HTR-8/SVneo (cell line): ENCODE measurements at places on chromosomes 13 and 19.
A peak's percentile ranks its signal among the peaks of the same experiment; 100 is the strongest.

GRCh38 chr13:105774739-105775460 lies 760.6 kb downstream of the EFNB2 start:
- no peak for DNase-seq

- no peak for DNase-seq
Observed at GRCh38 chr13:114101358-114102130, 30.9 kb downstream of the RASA3 start.

DNA sequence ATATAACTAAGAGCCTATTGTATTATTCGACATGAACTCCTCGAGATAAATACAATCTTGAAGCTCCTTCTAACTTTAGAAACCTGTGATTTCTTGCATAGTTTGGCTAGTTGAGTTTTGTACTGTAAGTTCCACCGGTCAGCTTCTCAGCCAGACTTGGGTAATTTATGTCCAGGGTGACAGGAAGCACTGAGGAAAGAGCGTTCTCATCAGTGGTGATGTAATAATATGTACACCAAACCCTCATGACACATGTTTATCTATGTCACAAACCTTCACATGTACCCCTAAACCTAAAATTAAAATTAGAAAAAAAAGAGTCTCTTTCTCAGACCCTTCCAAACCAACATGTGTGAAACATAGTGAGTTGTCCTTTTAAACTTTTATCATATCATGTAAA lies 205.7 kb downstream of the KCNRG start:
- DNase-seq: no peak

DNA sequence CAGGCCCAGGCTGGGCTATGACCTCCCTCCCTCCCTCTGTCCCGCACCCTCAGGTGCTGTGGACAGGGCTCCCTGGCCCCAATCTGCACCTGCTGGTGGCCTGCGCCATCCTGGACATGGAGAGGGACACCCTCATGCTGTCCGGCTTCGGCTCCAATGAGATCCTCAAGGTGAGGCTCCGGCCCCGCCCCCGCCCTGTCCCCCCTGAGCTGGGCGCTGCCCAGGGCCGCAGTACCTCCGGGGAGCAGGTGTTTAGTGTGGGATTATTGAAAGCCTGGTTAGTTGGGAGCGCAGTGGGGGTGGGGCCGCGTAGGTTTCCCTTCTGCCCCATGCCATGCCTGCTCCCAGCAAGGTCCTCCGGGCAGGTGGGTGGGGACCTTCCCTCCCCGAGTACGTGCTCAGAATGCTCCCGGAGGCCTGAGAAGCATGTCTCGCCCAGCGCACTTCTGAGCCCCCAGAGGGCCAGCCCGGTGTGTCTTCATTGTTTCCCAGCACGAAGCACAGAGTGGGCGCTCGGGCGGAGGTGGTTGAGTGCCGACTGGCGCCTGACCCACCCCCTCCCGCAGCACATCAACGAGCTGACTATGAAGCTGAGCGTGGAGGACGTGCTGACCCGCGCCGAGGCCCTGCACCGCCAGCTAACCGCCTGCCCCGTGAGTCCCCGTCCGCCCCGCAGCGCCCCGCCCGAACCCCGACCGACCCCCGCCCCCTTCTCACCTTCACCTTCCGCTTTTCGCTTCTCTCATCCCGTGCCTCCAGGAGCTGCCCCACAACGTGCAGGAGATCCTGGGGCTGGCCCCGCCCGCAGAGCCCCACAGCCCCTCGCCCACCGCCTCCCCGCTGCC lies 8.8 kb downstream of the IL4I1 start:
- no peak for DNase-seq

- DNase-seq: no peak
Observed at GRCh38 chr13:34369931-34370330, 552.0 kb downstream of the RFC3 start.

DNA sequence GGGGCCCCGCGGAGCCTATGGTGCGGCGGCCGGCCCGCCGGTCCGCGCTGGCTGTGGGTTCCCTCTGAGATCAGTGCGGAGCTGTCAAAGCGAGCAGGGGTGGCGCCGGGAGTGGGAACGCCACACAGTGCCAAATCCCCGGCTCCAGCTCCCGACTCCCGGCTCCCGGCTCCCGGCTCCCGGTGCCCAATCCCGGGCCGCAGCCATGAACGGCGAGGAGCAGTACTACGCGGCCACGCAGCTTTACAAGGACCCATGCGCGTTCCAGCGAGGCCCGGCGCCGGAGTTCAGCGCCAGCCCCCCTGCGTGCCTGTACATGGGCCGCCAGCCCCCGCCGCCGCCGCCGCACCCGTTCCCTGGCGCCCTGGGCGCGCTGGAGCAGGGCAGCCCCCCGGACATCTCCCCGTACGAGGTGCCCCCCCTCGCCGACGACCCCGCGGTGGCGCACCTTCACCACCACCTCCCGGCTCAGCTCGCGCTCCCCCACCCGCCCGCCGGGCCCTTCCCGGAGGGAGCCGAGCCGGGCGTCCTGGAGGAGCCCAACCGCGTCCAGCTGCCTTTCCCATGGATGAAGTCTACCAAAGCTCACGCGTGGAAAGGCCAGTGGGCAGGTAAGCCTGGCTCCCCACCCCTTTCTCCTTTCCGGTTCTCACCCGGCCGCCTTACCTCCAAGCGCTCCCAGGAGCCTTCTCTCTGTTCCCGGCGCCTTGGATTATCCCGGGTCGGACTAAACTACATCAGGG lies at the start of gene PDX1:
Gene PDX1 (plus strand): TSS at position 67 of the 743 bp plus-strand sequence. CDS start 139 bp downstream, at position 206.
- DNase-seq: peak; percentile 8

DNA sequence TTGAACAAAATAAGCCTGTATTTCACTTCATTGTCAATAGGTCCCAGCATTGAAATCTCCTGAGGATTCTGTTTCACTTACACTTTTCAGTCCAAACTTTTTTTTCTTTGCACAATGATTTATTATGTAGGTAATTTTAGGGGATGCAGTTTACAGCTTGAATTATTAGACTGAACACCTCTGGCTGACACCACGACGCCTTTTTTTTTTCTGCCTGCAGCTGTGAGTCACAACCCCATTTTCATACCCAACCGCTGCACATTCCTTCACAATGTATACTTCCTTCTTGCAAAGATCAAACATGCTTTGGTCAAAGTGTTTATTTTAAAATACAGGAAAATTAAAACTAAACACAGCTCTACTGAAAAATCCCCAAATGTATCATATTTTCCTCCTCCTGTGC lies 11.4 kb downstream of the ZIC2 start:
- DNase-seq: no peak

- DNase-seq: no peak
Observed at GRCh38 chr13:47481536-47481935, 519.5 kb downstream of the SUCLA2 start.

- DNase-seq: peak; percentile 27
Observed at GRCh38 chr19:34317311-34317927, 47.6 kb upstream of the GPI start.

DNA sequence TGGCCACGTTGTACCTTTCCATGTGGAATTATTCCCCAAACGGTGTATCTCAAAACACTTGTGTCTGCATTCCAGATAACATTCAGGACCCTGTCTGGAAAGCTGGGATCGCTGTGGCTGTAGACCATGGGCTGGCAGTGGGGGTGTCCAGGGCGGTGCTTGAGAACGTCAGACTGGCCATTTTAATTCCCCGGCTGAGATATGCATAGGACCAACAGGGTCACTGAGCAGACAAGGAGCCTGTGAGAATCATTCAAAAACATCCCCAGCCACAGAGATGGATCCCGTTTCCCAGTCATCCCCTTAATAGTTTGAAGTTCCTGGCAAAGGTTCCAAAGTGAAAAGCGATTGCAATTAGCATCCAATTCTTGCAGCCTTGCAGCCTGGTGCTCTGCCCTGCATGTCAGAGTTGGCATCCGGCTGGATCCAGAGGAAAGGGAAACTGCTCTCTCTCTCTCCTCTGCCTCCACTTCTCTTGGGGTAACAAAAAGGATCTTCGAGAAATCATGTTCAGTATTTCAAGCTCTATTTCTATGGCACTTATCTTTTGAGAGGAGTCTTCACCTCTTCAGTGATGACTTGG lies 41.6 kb downstream of the IFT88 start:
- no peak for DNase-seq

DNA sequence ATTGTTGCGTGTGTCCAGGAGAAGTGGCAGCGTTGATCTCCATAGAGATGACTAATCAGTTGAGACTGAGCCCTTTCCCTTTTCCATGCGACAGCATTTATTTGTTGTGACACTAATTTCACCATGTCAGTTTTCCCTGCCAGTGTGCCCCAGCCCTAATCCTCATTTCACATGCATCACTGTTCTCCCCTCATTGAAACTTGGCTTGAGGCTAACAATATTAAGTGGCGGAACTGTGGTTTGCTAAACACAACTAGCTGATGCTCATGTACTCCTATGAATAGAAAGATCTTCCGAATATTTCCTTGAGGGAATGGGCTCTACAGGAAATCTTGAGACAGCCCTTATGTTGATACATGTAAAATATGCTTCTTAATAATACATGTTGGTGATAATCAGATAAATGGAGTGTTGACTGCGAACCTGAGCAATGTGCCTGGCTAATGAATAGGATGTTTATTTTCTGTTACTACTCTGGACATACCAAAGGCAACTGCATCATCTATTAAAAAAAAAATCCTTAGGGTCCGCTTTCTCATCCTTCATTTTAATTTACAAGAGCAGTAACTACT lies 258.6 kb downstream of the ATP8A2 start:
- DNase-seq: no peak

DNA sequence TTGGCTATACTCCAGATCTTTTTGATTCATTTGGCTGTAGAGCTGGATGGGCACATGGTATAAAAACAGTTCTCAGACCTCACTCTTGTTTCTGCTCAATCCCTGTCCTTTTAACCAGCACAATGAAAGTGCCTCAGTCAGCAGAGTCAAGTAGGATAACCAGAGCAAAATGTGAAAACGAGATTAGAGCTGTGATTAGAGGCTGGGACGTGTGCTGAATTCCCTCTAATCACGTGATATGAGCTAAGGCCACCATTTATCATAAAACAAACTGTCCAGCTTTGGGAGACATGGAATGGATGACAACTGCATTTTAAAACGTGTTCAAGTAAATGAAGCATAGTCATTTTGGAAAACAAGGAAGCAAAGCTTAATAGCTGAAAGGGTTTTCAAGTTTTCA lies 54.1 kb downstream of the GJA3 start:
- DNase-seq: no peak

DNA sequence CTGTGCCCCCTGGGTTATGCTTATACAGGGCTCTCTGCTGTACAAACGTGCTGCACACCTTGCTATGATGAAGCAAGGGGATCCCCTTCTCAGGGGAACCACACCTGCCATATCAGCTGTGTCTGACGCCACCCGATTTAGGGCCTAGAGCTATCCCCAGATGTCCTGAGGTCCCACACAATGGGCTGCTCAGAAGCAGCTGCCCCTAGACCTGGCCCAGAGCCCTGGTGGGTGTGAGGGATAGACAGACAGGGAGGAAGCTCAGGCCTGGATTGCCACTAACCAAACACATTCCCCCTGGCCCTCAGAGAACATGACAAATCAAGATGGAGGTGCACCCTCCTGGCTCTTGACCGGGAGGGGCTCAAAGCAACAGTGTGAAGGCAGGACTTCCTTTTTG lies 59.3 kb downstream of the TSHZ3 start:
- no peak for DNase-seq

- no peak for DNase-seq
Observed at GRCh38 chr19:39199025-39199424, 2.3 kb downstream of the NCCRP1 start.

DNA sequence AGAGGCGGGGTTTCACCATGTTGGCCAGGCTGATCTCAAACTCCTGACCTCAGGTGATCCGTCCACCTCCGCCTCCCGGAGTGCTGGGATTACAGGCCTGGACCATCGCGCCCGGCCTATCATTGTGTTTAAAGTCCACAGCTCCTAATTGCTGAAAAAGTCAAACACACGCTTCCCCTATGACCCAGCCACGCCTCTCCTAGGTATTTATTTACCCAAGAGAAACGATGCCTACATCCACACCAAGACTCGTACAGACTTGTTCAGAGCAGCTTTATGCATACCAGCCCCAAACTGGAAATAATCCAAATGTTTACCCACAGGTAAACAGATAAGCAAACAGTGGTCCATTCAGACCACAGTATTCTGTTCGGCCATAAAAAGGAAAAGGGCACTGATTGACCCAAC lies 15.1 kb downstream of the ZNRF4 start:
- DNase-seq: no peak

GRCh38 chr19:604355-604754 lies 14.7 kb downstream of the HCN2 start:
- DNase-seq: no peak

GRCh38 chr19:18932216-18932841 lies 8.7 kb downstream of the HOMER3 start:
- DNase-seq: no peak

DNA sequence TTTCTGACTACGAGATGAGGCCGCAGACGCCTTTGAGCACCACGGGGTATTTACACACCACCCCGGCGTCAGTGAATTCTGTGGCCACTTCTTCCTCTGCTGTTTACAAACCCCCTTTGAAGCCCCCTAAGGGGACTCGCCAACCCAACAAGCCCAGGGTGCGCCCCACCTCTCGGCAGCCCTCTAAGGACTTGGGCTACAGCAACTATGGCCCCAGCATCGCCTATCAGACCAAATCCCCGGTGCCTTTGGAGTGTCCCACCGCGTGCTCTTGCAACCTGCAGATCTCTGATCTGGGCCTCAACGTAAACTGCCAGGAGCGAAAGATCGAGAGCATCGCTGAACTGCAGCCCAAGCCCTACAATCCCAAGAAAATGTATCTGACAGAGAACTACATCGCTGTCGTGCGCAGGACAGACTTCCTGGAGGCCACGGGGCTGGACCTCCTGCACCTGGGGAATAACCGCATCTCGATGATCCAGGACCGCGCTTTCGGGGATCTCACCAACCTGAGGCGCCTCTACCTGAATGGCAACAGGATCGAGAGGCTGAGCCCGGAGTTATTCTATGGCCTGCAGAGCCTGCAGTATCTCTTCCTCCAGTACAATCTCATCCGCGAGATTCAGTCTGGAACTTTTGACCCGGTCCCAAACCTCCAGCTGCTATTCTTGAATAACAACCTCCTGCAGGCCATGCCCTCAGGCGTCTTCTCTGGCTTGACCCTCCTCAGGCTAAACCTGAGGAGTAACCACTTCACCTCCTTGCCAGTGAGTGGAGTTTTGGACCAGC lies 5.3 kb downstream of the SLITRK5 start:
- no peak for DNase-seq

- DNase-seq: no peak
Observed at GRCh38 chr13:42396501-42396900, 124.5 kb downstream of the AKAP11 start.

DNA sequence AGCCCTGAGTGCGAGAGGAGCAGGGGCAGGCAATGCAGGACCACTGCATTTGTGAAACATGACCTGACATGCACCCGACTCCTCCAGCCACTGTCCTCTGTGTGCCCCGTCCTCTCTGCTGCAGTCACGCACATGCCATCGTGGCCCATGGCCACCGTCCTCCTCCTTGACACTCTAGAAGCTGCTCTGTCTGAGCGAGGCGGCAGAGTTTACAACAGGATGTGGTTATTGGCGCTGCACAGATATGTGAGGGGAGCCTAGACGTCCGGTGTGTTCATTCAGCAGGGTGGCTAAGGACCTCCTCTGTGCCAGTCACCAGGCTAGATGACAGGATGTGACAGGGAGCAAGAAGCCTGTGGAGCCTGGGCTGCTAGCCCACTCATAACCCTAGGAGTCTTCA lies 277.8 kb downstream of the FOXO1 start:
- no peak for DNase-seq
